ENCODE measurements at places on chromosomes 3 and 15.

DNA sequence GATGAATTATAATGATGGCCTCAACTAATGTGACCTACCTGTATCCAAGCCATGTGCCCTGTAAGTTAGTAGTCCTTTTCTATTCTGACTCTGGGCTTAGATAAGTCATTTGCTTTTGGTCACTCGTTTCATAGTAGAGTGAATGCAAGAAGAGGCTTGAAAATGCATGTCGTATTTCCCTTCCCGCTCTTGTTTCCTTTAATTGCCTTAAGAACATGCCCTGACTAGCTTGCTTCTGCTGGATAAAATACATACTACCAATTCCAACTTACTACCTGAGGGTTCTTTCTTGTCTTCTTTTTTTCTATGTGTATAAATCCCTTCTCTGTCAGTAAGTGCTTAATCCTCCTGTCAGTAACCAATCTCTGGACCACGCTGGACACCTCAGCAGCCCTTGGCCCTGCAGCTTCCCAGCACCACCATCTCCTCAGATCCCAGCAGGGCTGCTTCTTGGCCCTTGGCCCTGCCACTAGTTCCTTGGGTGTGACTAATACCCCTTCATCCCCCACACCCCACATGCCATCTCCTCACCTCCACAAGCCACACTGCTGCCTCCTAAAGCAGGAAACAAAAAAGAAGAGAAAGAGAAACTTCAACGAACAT lies 771.7 kb downstream of the IGSF11 start:
- DNase-seq = no peak

GRCh38 chr3:135706758-135707375 lies 258.7 kb upstream of the PPP2R3A start:
- no peak for DNase-seq

DNA sequence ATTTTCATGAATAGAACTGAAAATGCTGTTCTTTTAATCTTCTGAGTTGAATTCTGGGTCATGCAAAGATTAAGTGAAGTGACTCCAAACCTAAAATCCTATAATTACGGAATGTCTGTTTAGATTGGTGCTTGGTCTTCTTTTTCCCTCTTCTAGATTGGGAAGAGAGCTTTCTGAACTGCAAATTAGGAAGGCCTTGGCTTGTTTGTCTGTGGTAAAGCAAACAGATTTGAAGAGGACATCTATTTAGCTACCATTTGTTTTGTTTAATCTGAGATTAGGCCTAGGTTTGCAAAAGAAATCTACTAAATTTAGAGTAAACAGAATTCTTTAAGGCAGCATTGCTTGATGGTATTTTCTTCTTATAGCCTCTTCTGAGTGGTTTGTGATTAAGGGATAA lies 23.5 kb downstream of the PAQR9 start:
- DNase-seq = no peak

DNA sequence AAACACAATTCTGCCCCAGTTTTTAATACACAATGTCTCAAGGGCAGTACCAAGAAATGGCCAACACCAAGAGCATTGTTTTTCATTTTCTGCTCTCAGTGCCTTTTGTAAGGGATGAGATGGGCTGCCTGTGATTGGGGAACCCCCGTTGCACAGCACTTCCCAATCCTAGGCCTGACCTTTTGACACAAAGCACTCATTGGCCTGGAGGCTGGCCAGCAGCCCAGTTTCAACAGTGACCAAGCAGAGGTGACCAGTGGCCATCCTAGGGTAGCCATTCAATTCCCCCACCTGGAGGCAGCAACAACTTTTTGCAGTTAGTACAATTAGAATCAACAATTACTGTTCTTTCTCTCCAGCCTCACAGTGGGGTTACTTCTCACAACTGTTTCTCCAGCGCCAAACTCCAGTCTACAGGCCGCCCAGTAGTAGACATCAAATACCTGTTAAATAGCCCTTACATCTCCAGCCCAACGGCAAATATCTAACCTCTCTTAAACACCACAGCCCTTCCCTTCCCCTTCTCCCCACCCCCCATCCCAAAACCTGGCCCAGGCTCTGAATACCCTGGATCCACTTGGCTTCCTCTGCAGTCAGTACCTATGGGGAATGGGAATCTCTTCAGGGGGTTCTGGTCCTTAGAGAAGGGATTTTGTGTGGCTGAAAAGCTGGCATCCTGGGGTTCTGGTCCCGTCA lies 8.9 kb upstream of the LRRC2 start:
- no peak for DNase-seq

GRCh38 chr15:82129761-82130160 lies 83.9 kb upstream of the MEX3B start:
- no peak for DNase-seq

GRCh38 chr15:42152921-42153698 lies 3.3 kb downstream of the PLA2G4F start:
- DNase-seq = no peak

- DNase-seq = no peak
These were observed 34.2 kb downstream of the KAT2B start for GRCh38 chr3:20074226-20075063.

GRCh38 chr3:179544981-179545645 lies 17.6 kb upstream of the ACTL6A start:
- no peak for DNase-seq

DNA sequence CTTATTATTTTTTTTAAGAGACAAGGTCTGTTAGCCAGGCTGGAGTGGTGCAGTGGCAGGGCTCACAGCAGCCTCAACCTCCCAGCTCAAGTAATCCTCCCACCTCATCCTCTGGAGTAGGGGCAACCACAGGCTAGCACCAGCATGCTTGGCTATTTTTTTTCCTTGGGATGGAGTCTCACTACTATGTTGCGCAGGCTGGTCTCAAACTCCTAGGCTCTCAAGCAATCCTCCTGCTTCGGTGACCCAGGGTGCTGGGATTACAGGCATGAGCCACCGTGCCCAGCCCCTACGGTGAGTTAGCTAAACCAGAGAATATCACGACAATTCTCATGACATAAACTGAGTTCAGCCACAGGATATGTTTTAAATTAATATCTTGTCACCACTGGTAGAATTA lies 2.0 kb downstream of the DCUN1D1 start:
- no peak for DNase-seq

DNA sequence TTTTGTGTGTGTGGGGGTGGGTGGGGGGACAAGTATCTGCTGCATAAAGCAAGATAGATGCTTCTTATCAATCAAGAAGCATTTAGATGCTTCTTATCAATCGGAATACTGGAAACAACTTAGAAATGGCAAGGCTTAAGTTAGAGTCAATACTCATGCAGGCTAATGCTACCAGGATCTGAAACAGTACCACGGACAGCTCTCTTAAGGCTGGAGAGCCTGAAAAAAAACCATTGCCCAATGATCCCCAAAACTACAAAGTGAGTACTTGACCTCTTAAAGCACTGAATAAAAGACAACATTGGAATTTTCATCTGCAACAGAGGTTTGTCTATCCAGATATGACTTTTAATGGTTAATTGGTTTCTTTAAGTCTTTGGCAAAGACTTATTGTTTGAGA lies 262.3 kb downstream of the GAP43 start:
- no peak for DNase-seq

DNA sequence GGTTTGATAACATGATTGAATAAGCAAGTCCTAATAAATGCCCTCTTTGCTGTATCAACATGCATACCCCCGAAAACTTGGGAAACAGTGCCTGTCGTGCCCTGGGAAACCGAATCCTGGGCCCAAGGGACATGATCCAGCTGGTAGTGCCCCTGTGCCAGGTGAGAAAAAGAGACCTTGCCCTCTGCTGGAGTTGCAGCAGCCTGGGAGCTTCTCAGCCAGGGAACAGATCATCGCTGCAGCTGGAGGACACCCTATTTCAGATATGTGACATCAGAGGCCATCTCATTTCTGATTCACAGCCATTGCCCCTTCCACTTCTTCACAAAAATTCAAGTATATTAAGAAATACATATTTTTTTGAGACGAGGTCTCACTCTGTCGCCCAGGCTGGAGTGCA lies 32.3 kb downstream of the STOML1 start:
- DNase-seq = no peak

DNA sequence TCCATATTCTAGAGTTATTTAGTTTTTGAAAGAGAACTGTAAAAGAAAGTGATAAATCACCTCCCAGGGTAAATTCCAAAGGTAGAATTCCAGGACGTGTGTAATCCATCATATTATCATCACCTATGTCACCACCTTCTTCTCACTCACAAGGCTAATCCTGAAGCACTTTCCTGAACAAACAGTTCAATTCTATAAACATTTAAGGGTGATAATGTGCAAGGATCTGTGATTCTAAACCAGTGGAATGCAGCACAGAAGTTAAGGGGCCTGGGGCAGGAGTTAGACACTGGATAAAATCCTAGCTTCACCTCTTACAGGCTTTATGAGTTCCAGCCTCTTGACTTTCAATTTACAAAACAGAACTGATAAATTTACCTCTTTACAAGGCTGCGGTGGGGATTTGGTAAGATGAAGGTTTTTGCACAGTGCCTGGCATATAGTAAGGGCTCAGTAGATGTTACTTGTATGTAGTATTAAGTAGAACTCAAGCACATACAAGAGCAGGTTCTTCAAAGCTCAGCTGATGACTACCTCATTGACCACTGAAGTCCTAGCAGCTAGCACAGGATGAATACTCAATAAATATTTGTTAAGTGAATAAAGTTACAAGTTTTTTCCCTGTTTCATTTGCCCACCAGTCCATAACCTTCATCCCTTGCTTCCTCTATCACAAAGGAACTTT lies 47.3 kb upstream of the CCDC80 start:
- no peak for DNase-seq

DNA sequence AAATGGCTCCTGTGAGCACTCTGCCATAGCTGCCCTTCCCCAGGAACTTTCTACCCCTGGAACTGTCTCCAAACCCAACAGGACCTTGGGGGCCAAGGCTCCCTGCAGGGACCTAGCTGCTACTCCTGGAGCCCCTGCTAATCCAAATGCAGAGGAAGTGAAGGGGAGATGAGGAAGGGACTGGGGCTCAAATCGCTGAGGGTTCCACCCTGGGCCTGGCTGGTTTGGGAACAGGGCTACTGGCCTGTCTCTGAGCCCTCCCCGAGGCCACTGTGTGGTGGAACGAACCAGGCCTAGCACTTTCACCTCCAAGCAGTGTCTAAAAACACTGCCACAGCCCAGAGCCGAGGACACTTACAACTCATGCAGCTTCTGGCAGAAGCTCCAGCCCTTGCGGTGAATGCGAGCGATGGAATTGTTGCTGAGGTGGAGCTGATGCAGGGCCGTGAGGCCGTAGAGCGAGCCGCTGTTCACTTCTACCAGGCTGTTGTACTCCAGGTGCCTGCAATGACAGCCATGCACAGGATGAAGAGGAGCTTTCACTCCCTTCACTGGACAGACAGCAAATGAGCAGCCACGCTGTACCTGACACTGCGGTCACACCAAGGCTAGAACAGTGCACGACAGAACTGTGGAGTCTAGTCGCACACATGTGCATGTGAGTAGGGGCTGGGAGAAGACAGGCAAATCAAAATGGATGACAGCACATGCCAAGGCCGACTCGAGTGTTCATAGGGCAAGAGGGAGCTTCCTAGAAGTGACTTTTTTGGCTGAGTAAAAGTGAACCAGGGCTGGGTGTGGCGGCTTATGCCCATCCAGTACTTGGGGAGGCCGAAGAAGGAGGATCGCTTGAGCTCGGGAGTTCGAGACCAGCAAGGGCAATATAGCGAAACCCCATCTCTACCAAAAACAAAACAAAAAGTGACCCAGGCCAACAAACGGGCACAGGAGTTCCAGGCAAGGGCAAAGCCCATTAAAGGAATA lies 90.8 kb downstream of the LRIG1 start:
- DNase-seq = no peak

- no peak for DNase-seq
These were observed 87.6 kb upstream of the SOX2 start for GRCh38 chr3:181623924-181624694.

DNA sequence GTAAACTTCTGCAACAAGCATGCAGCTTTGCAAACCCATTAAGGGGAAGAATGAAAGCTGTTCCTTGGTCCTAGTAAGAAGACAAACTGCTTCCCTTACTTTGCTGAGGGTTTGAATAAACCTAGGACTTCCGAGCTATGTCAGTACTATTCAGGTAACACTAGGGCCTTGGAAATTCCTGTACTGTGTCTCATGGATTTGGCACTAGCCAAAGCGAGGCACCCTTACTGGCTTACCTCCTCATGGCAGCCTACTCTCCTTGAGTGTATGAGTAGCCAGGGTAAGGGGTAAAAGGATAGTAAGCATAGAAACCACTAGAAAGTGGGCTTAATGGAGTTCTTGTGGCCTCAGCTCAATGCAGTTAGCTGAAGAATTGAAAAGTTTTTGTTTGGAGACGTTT lies 224.2 kb downstream of the P3H2 start:
- DNase-seq = no peak

DNA sequence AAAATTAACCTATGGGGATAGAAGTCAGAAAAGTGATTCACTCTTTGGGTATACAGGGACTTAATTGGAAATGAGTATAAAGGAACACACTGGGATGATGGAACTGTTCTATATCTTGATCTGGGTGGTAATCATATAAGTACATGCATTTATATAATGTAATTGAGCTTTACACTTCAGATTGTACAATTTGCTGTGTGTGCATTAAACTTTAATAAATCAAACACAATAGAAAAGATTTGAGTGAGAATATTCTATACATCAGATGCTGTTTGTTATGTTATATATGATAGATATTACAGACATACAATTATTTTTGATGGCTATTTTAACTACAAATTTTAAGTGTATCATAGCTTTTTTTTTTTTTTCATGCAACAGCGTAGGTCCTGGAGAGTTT lies 860.2 kb upstream of the ARPP21 start:
- DNase-seq = no peak

DNA sequence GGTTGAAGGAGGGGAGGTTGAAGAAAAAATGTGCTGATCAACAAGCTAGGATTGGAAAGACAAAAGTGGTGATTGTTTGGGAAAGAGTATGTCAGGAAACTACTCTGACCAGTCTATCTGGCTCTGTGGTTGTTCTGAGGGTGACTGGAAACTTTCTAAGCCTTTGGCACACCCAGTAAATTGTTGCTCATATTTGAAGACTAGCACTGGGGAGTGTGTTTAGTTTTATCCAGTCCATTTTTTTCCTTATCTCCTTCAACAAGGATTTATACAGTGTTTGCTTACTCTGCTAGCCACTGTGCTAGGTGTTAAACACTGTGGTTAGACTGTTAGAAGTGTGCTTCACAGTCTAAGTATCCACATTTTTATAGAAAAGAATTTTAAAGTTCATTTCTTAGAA lies 28.8 kb downstream of the PPM1L start:
- DNase-seq = no peak

DNA sequence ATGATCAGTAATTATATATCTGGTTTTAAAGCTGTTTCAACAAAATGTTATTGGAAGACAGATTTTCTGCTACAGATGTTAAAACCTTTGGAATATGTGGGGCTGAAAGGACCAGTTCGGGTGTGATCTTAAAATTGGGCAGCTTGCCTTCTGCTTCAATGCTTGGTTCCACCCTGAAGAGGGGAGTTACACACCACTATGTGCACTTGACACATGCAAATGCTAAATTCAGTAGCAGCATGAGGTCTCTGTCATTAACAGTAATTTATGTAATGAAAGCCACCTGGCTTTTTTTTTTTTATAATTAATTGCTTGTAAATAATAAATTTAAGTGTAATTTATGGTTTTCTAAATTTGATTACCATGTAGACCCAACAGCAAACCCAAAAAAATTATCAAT lies 24.6 kb downstream of the CDIN1 start:
- no peak for DNase-seq

- DNase-seq = no peak
These were observed 5.0 kb downstream of the CCNDBP1 start for GRCh38 chr15:43190178-43190577.

- DNase-seq = no peak
These were observed 238.8 kb downstream of the GAP43 start for GRCh38 chr3:115862099-115862498.
